Stimulated activated CD8-positive, alpha-beta memory T cell treated with anti-CD3 and anti-CD28 coated beads, Interleukin-4, amount 100 ng/mL, for 4 hours (primary cell): ENCODE measurements at places on chromosomes 12 and 14.

DNA sequence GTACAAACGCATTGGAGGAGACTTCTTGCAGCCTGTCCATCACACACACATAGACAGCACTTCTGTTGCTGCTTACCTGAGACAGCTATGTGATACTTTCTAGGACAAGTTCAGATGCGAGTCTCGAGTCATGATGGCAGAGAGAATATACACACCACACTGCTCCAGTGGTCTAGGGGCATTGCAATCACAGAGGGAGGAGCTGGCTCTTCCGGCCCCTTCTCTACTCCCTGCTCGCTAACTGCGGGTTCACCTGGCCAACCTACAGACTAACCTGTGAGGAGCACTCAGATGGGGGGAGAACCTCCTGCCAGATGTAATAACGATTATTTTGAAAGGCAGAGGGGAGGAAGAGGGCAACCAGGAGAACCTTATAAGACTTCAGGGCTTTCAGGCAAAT is 30.7 kb downstream of the EMP1 start:
- no peak for DNase-seq

DNA sequence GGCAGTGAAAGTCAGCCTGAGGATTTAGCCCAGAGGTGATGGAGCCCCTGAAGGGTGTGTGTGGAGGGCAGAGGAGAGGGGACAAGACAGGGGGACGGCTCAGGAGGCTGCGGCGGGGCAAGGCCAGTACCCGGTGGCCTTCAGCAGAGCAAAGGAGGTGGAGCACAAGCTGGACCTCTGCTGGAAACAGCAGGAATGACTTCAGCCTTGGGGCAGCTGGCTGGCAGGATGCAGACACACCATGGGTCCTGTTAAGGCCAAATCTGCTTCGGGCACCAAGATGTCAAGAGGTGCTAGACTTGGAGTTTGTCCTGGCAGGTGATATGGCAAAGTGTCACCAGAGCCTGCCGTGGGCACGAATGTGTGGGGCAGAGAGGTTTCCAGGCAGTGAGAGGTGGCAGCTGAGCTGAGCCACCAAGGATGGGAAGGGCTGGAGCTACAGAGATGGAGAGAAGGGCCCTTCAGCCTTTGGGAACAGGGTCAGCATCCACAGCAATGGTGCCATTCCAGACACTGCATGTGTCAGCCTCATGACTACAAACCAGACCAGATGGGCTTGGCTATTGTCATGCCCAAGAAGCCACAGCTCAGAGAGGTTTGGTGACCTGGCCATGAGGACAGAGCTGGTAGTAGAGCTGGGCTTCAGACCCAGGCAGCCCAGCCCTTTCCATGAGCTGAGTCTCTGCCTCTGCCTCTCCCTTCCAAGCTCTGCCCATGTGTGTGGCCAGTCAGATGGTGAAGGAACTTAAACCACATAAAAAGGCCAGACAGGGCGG is 91.9 kb downstream of the LGMN start:
- DNase-seq, result no peak

GRCh38 chr12:58757422-58757821 is 162.9 kb downstream of the LRIG3 start:
- DNase-seq, result no peak

GRCh38 chr12:93954166-93955112 is 193.9 kb upstream of the PLXNC1 start:
- DNase-seq, result no peak

GRCh38 chr12:71556875-71557274 is 106.8 kb downstream of the ZFC3H1 start:
- no peak for DNase-seq

DNA sequence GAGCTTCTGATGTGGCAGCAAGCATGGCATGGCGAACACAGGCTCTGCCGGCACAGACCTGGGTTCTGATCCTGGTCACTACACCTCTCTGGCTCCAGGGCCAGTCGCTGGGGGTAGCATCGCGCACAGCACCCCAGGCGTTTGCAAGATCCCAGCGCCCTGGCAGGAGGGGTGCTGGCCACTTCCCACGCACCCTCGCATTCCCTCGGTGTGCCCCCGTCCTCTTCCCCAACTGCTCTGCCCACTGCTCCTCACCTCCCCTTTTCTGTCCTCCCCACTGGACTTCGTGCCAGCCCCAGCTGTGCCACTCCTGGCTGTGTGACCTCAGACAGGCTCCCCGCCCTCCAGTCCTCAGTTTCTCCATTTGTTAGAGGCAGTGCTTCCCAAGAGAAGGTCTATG is 2.8 kb downstream of the CDK2AP1 start:
- no peak for DNase-seq

- no peak for DNase-seq
Measured at GRCh38 chr14:92494512-92494911, 19.1 kb upstream of the RIN3 start.

DNA sequence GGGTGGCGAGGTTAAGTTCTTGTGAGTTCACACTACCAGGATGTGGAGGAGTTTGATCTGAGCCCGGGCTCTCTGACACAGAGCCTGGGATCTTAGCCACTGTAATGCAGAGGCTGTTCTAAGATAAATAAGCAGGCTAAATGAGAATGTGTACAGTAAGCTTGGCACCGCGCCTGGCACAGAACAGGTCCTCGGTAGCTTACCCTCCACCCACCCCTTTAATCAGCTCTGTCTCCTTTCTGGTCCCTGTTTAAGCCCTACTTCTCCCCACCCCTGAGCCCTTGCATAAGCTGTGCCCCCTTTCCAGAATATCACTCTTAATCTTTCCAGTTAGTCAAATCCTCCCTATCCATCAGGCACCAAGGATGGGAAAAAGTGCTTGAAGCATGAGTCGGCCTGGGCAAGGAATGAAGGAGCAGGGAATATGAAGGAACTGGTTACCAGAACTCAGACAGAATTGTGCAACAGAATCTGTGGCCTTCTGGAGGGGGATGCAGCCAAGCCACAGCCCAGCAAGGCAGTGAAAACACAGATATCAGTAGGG is 32.8 kb upstream of the CMKLR1 start:
- no peak for DNase-seq

- no peak for DNase-seq
Measured at GRCh38 chr14:101819251-101819990, 57.9 kb downstream of the PPP2R5C start.

GRCh38 chr12:103469719-103470118 is 26.0 kb downstream of the C12orf42 start:
- DNase-seq, result no peak

GRCh38 chr14:100410056-100410565 is 87.0 kb downstream of the SLC25A47 start:
- DNase-seq, result no peak

DNA sequence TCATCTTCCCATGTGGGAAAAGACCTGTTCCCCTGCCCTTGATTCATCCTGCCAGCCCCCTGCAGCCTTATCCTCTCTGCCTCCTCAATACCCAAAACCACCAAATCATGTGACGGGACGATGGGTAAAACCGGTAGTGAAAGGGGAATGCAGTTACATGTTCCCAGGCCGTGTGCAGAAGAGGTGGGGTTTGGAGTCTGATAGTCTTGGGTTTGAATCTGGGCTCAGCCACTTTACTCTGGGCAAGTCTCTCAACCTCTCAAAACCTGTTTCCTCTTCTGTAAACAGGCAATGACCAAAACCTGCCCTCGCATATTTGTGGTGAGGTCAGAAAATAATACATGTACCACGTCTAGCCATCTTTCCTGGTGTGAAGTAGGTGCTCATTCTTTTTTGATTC is 123.0 kb downstream of the PLXNC1 start:
- DNase-seq, result no peak

DNA sequence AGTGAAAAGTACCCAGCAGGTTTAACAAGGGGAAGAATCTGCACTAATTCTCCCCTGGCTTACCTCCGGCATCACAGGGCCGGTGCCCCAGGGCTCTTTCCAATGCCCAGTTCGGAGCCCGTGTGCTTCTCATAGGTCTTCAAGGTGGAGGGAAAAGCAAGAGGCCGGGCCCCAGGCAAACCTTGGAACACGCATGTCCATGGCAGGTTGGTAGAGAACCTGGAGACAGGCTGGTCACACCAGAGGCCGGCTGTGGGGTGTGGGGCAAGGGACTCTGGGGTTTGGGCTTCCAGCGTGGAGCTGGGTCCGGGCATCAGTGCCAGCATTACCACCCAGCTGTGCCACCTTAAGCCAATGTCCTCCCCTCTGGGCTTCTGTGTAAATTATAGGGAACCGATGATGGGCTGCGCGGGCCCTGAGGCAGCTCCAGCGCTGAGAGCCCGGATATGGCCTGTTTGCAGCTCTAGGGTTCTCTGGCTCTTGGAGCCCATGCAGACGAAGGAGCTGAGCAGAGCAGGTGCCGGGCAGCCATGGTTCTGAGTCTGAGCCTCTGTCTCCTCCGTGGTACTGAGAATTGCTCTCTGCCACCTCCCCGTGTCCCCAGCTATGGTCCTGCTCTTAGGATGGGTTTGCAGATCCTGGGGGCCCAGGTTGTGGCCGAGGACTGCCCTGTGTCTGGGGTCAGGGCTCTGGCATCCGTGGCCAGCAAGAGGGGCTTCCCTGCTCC is 197.0 kb upstream of the C14orf180 start:
- no peak for DNase-seq

DNA sequence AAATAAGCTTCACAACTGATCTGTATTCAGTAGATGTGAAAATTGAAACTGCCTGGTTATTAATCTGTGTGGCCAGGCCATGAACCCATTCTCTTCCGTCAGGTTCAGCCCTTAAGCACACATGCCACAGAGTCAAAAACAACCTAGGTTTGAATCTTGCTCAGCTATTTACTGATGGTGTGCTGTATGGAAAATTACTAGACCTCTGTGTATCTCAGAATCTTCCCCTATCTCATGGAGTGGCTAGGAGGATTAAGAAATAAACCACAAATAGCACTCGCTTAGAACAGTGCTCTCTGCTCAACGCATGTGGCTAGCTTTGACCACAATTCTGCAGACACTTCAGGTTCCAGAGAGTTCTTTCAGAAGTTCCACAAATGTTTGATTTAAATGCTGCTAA is 240.7 kb upstream of the PLEKHG7 start:
- no peak for DNase-seq

GRCh38 chr14:85313560-85314207 is 216.3 kb upstream of the FLRT2 start:
- DNase-seq, result no peak
